ENCODE measurements at places on chromosomes 13 and 19.
A peak's percentile ranks its signal among the peaks of the same experiment; 100 is the strongest.

GRCh38 chr19:45152504-45153338 is 8.1 kb downstream of the NKPD1 start:
- no peak for DNase-seq
- H3K4me1 ChIP-seq: peaks cover 16% of the 10 kb centered on the region
- H3K27ac ChIP-seq: no peak overlapping the region
- no peak overlapping the region for H3K4me3 ChIP-seq

- H3K4me3 ChIP-seq: no peak overlapping the region
- no peak overlapping the region for H3K27ac ChIP-seq
- H3K4me1 ChIP-seq: no peaks in the 10 kb centered on the region
- no peaks in the 10 kb centered on the region for H3K27me3 ChIP-seq
- H3K36me3 ChIP-seq: peaks cover 43% of the 10 kb centered on the region
- DNase-seq: peak; percentile 36
These were observed 6.9 kb downstream of the SYDE1 start for GRCh38 chr19:15114153-15114540.

- H3K4me1 ChIP-seq: peaks cover 21% of the 10 kb centered on the region
- DNase-seq: no peak
- H3K27ac ChIP-seq: no peak overlapping the region
- no peaks in the 10 kb centered on the region for H3K27me3 ChIP-seq
- no peaks in the 10 kb centered on the region for H3K36me3 ChIP-seq
These were observed 56.1 kb downstream of the PDS5B start for GRCh38 chr13:32642316-32642715.

DNA sequence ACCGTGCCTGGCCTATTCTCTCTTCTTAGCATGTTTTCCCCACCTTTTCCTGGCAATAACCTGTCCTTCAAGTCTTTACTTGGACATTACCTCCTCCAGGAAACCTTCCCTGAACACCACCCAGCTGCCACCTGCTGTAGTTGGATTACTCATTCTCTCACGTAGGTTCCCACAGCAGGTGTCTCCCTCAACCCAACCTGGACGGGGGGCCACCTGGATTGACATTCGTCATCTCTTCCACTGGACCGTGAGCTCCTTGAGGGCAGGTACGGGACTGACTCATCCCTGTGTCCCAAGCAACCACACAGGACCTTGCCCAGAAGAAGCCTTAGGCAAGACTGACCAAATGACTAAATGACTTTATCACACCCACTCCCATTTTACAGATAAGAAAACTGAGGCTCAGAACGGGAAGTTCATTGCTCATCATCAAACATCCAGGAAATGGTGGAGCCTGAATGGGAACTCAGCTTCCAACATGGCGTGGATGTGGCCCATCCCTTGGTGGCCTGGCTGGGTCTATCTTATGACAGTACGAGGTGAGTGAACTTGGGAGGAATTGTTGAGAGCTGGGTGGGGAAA is 3.5 kb upstream of the KLK6 start:
- no peak overlapping the region for H3K27ac ChIP-seq
- H3K4me3 ChIP-seq: no peak overlapping the region
- DNase-seq: no peak
- H3K27me3 ChIP-seq: no peaks in the 10 kb centered on the region
- H3K4me1 ChIP-seq: no peaks in the 10 kb centered on the region

GRCh38 chr13:49986471-49986870 is 10.4 kb upstream of the TRIM13 start:
- H3K27ac ChIP-seq: no peak overlapping the region
- peaks cover 17% of the 10 kb centered on the region for H3K36me3 ChIP-seq
- no peaks in the 10 kb centered on the region for H3K27me3 ChIP-seq
- peaks cover under 1% of the 10 kb centered on the region for H3K4me1 ChIP-seq

- H3K27ac ChIP-seq: no peak overlapping the region
- DNase-seq: peak; percentile 36
- no peaks in the 10 kb centered on the region for H3K36me3 ChIP-seq
- no peak overlapping the region for H3K4me3 ChIP-seq
- no peaks in the 10 kb centered on the region for H3K4me1 ChIP-seq
These were observed 324.6 kb downstream of the KLF12 start for GRCh38 chr13:73809561-73809960.

GRCh38 chr13:61927648-61928047 is 512.0 kb upstream of the PCDH20 start:
- no peak overlapping the region for H3K4me3 ChIP-seq
- peaks cover 28% of the 10 kb centered on the region for H3K27me3 ChIP-seq
- no peak for DNase-seq
- no peaks in the 10 kb centered on the region for H3K4me1 ChIP-seq
- no peak overlapping the region for H3K27ac ChIP-seq

DNA sequence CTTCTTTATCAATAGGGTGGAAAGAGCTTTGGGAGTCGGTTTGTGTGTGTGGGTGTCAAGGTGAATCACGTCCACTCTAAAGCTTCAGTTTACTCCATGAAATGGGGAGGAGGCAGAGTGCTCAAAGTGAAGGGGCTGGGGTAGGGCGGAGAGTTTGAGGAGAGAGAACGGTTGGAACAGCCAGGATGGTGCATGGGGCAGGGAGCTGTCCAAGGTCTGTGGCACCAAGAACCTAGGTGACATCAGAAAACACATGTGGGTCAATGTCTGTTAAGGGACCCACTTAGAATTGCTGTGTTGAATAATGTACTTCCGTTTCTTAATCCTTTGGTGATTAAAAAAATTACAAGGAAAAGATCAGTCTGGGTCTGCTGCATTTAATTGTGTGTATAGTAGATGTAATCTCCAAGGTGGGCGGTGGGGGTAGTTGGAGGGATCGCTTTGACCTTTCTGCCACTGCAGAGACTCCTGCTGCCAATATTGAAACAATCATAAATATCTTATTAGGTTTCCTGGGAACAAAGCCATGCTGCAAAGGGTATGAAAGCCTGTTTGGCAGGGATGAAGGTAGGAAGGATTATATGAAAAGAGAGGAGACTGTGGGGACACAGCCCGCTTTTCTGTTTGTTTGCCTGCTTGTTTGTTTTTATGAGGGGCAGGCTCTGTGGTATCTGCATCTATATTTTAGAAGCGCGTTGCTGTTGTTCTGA is 122.3 kb downstream of the ATP8A2 start:
- peaks cover 50% of the 10 kb centered on the region for H3K27me3 ChIP-seq
- peaks cover 4% of the 10 kb centered on the region for H3K4me1 ChIP-seq
- no peaks in the 10 kb centered on the region for H3K36me3 ChIP-seq
- H3K27ac ChIP-seq: no peak overlapping the region
- H3K4me3 ChIP-seq: no peak overlapping the region

DNA sequence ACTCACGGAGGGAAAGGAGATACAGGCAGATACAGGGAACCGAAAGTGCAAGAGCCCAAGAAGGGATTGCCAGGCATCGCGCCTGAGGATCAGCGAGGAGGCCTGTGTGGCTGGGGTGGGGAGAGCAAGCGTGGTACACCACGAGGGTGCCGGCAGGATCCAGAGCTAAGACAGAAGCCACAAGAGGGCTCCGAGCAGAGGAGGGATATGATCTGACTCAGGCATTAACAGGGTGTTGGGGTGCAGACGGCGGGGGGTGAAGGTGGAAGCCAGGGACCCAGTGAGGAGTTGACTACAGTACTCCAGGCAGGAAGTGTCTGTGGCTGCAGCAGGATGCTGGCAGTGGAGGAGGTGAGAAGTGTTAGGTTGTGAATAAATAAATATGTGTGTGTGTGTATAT is 5.4 kb upstream of the PPP1R37 start:
- DNase-seq: no peak
- H3K27me3 ChIP-seq: no peaks in the 10 kb centered on the region
- peaks cover 31% of the 10 kb centered on the region for H3K36me3 ChIP-seq

GRCh38 chr19:57537953-57538547 is 10.9 kb downstream of the ZNF549 start:
- peaks cover 83% of the 10 kb centered on the region for H3K36me3 ChIP-seq
- no peak for DNase-seq
- H3K27ac ChIP-seq: no peak overlapping the region
- H3K4me1 ChIP-seq: no peaks in the 10 kb centered on the region
- H3K4me3 ChIP-seq: no peak overlapping the region

- H3K4me3 ChIP-seq: no peak overlapping the region
- no peaks in the 10 kb centered on the region for H3K27me3 ChIP-seq
- H3K27ac ChIP-seq: no peak overlapping the region
- no peak for DNase-seq
- peaks cover 75% of the 10 kb centered on the region for H3K36me3 ChIP-seq
- H3K4me1 ChIP-seq: no peaks in the 10 kb centered on the region
These were observed 72.5 kb upstream of the XPO4 start for GRCh38 chr13:20974981-20975585.

DNA sequence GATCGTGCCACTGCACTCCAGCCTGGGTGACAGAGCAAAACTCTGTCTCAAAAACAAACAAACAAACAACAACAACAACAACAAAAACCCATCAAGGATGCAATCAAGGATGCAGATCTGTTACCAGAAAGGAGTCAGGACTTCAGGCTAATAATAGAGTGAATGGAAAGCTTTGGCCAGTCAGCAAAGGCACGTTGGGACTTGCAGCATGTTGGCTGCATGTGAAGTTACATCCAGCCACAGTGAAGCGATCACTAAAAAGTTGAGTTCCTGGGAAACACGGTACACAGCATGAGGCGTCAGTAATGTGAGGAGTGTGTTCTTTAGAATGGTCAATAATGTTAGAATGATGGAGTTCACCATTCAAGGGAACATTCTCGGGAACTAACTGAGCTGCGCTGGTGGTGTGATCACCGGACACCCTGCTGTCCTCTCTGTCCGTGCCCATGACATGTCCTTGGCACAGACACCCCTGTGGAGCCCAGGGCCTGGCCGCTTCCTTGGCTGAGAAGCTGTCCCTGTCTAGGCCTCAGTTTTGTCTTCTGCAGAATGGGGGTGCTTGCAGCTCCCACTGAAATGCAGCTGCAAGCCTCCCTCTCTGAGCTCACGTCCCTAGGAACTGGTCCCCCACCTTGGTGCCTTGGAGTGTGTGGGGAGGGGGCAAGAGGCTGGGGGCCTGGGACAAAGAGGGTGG is 2.3 kb upstream of the LGALS7B start:
- DNase-seq: peak; percentile 69
- no peak overlapping the region for H3K4me3 ChIP-seq

- peaks cover 61% of the 10 kb centered on the region for H3K36me3 ChIP-seq
- H3K4me3 ChIP-seq: no peak overlapping the region
- H3K27ac ChIP-seq: no peak overlapping the region
- no peaks in the 10 kb centered on the region for H3K27me3 ChIP-seq
- DNase-seq: peak; percentile 21
- peaks cover 4% of the 10 kb centered on the region for H3K4me1 ChIP-seq
These were observed 19.1 kb upstream of the WDR18 start for GRCh38 chr19:964761-965694.

DNA sequence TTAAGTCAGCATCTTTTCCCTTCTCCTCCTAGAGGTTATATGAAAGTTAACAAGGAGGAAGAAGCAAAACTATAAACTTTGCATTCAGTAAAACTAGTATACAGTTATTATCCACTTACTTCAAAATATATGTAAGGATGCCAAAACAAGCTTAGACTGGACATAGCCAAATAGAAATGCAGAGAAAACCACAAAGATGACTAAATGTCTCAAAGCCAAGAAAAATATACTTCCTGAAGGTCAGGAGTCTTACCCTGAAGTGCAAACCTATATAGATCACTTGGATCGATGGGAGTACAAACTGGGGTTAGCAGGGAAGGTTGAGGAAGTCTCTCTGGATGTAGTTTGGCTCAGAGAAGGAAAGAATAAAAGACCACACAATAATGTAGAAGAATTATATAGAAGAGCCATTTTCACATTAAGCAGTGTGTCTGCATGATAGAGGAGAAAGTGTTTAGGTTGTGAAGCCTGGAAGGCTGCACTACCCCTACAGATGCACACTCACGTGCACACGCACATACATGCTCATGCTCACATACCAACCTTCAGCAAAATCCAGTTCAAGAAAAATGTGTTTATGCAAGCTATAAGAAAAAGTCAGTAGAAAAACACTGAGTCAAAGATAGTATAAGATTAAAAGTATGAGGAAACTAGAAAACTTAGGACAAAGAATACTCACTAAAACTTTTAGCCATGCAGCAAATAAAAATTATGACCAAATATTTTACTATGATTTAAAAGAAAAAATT is 112.1 kb upstream of the RXFP2 start:
- no peak overlapping the region for H3K4me3 ChIP-seq
- no peaks in the 10 kb centered on the region for H3K4me1 ChIP-seq
- H3K27me3 ChIP-seq: peaks cover 22% of the 10 kb centered on the region
- H3K27ac ChIP-seq: no peak overlapping the region

DNA sequence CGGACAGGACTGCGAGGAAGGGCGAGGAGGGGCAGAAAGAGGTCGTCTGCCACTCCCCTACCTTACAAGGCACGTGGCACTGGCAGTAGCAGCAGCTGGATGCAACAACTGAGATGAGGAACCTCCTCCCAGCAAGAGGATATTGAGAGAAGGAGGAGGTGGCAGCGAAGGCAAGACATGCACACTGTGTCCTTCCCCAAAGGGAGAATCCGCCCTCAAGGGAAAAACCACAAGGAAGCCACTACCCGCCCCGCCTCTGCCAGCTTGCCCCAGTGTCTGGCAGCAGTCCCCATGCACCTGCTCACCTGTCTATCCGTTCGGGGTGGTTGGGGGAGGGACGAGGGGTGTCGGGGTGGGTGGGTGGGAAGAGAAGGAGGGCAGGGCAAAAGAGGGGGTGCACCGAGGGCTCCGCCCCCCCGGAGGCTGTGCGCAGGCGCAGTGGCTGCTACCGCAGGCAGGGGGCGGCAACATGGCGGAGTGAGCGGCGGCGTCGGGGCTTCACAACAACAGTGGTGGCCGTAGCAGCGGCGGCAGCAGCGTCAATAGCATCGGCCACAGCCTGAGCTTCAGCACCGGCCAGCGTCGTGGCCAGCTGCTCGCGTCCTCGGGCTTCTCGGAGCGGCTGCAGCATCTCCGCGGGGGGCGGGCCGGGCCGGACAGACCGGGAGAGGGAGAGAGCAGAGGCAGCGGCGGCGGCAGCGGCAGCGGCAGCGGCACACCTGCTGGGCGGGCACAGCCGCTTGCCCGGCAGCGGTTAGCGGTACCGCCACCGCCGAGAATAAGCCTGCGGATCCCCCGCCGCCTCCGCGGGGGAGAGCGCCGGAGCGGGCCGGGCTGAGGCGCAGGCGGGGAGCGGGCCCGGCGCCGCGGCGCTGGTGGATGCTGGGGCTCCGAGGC is at the start of gene NBEA:
Gene NBEA (plus strand): TSS at position 436 of the 897 bp plus-strand sequence. CDS start 551 bp downstream, outside the sequence.
- H3K27me3 ChIP-seq: peaks cover 18% of the 10 kb centered on the region
- peak within 1 kb of the TSS; percentile 82 for H3K4me3 ChIP-seq
- peaks cover 16% of the 10 kb centered on the region for H3K4me1 ChIP-seq
- H3K36me3 ChIP-seq: no peaks in the 10 kb centered on the region
- H3K27ac ChIP-seq: no peak within 1 kb of the TSS
- peak; percentile 70 for DNase-seq

- H3K27ac ChIP-seq: no peak overlapping the region
- DNase-seq: no peak
- no peaks in the 10 kb centered on the region for H3K27me3 ChIP-seq
- no peak overlapping the region for H3K4me3 ChIP-seq
- peaks cover 90% of the 10 kb centered on the region for H3K36me3 ChIP-seq
These were observed 17.8 kb upstream of the UPF3A start for GRCh38 chr13:114263578-114263977.

- DNase-seq: no peak
- no peaks in the 10 kb centered on the region for H3K36me3 ChIP-seq
- H3K4me3 ChIP-seq: no peak overlapping the region
- H3K27ac ChIP-seq: no peak overlapping the region
- H3K27me3 ChIP-seq: peaks cover 41% of the 10 kb centered on the region
These were observed 2.0 kb downstream of the ATP4A start for GRCh38 chr19:35561436-35561835.

- no peak overlapping the region for H3K4me3 ChIP-seq
- peaks cover 4% of the 10 kb centered on the region for H3K36me3 ChIP-seq
- peak overlapping the region; percentile 55 for H3K27ac ChIP-seq
- H3K27me3 ChIP-seq: no peaks in the 10 kb centered on the region
- peaks cover 17% of the 10 kb centered on the region for H3K4me1 ChIP-seq
These were observed 913.1 kb upstream of the SLITRK5 start for GRCh38 chr13:86758116-86758515.

Data from MCF 10A (cell line).